ENCODE measurements at places on chromosomes 13 and 19. TPM values are rescaled to one million over a fixed set of nuclear protein-coding genes. Genes with fewer than 3 reads are reported as not detected.

Gene ZNF726
- polyA plus RNA-seq, result 6.8 TPM

Gene CEACAM1
- not detected for polyA plus RNA-seq

Gene ZNF701
- 6.1 TPM for polyA plus RNA-seq

Gene LAIR1
- polyA plus RNA-seq, result not detected

Gene ICAM5
- not detected for polyA plus RNA-seq

Gene AKT2
- 1.6 TPM for polyA plus RNA-seq

Gene TTYH1
- 45.6 TPM for polyA plus RNA-seq

Measured in Purkinje cell (primary cell).